Caco-2 (cell line): ENCODE measurements at places on chromosomes 3 and 15.

- DNase-seq: no peak
These were observed 115.1 kb downstream of the FHIT start for GRCh38 chr3:61136191-61136590.

DNA sequence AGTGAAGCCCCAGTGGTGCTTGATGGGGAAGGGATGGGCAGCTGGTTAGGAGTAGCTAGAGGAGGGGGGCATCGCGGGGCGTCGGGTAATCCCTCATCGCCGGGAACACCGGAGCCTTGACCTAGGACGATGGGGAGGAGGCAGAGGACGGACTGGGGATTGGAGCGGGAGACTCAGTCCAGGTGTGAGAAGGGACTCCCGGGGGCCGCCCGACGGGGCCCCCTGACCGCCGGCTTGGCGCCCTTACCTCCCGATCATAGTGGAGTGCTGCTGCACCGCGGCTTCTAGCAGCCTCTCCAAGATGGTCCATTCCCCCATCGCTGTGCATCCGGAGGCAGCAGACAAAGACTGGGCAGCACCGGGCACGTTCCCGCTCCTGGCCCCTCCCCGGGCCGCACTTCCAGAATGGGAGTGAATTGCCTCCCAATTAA lies 612 bp downstream of the GJD2 start:
- DNase-seq: no peak

DNA sequence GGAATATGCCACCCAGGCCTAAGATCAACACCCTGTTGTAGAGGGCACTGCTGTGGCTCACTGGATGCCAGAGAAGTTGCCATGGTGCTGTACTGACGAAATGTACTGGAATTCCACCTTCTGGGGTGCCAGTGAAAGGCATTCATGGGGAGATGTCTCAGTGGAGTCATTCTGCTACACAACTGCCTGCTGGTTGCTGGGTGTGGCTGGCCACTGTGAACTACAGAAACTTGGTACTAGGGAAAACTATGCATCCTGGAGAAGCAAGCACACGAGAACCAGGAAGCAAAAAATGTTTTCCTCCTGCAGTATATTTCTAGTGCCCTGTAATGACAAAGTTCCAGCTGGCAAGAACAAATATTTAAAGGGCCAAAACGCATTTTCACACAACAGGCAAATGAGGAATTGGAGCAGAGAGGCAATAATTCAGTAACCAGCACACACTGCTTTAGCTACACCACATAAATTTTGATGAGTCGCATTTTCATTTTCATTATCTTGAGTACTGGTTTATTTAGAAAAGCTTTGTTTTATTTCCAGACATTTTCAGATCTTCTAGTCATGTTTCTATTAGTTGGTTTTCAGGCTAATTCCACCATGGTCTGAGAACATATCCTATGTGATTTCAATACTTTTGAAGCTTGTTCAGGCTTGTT lies 18.3 kb upstream of the RFX7 start:
- DNase-seq: no peak

DNA sequence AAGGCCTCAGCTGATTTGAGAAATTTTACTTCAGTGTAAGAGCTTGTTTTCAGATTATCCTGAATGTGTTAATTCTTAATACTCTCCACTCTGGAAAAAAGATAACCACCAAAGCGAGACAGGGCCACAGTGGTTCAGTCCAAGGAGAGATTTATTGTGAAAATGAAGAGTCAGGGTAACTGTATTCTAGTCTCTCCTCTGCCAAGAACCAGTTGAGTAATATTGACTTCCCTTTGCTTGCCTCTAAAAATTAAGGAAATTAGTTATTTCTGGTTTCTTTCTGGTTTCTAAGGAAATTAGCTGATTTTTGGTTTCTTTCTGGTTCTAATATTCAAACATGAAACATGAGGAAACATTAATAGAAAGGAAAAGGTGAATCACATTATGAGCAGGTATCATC lies 34.9 kb downstream of the PPP1R2 start:
- no peak for DNase-seq

- DNase-seq: no peak
These were observed 322.2 kb upstream of the SATB1 start for GRCh38 chr3:18747383-18747782.

GRCh38 chr15:42343596-42344232 lies 15.6 kb upstream of the CAPN3 start:
- DNase-seq: no peak

DNA sequence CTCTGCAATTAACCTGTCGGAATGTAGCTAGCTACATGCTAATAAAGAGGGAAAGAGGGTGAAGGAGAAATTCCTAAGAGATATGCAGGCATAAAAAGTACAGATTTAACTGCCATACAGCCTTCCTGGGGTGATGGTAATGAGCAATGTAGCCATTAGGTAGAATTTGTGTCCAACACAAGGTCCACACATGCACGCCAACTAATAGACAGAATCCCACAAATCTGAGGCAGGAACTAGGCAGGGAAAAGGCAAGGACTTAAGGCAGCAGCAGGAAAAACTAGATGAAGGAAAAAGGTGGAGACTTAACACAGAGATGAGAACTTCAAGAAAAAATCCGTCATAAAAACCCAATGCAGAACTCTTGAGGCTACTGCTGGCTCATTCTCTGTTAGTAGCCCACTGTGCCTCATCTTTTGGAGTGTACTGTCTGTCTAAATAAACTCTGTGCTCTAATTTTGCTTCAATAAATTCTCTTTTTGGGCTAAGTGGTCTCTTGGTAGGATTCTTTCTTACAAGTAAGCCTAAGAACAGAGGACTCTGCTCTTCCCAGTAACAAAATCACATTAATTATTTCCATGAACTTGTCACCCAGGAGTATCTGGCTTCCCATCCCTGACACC lies 81.5 kb downstream of the BTLA start:
- DNase-seq: no peak

- DNase-seq: no peak
These were observed 81.1 kb upstream of the VGLL4 start for GRCh38 chr3:11724615-11725339.

GRCh38 chr15:82137261-82137660 lies 91.4 kb upstream of the MEX3B start:
- DNase-seq: no peak

DNA sequence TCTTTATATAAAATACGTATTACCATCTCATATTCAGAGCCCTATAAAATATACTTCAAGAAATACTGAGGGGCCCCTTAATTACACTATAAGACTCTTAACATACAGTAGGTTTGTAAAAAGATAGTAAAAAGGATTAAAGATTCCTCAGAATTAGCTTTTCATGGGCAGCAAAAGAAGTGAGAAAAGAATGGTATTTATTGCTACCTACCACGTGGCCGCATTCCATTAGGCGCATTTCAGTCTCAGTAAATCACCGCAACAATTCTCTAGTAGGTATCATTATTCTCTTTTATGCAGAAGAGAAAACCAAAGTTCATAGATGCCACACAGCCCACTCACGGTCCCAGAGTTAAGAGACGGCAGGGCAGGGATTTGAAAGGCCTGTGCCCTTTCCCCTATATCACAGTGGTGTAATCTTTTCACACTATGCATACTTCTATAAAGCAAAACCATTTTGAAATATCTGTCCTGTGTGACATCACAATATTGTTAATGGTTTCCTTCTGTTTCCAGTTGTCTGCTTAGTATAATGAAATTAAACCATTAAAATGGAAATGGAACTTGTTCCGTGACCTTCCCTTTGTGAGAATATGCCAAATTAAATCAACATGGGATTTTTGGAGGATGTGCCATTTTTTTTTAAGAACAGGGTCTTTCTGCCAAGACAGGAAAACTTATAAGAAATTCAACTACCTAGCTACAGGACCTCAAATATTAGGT lies 1072.2 kb downstream of the FHIT start:
- no peak for DNase-seq

- no peak for DNase-seq
These were observed 11.5 kb downstream of the CRYGS start for GRCh38 chr3:186532598-186533072.

GRCh38 chr3:136818769-136819391 lies at the start of gene SLC35G2:
Gene SLC35G2 (plus strand): TSS chr3:136819126. CDS start chr3:136854461, 35,335 bp downstream.
- peak; percentile 51 for DNase-seq

DNA sequence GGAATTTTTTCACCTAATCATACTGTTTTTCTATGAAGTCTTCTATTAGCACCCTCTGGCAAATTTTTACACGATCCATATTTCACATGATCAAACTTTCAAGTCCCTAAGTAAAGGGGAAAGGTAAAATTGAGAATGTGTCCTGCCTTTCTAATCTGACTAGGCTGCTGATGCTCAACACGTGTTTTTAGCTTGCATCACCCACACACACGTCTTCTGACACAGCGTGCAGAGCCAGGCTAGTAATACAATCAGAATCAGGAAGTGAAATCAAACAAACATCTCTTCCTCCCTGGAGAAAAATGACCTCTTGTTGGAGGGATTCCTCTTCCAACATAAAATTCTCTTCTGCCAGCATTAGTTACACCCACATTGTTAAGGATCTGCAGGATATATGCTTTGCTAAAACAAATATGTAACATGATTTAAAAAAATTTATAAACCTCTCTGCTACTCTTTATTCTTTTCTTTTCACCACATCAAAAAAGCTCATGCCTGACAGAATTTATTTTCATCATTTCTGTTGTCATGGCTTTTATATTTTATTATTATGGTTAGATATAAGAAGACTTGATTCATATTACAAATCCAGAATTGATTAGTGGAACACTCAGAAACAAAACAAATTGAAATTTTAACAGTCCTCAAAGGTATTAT lies 122.4 kb downstream of the RAP2B start:
- no peak for DNase-seq

GRCh38 chr15:62119227-62119864 lies 45.7 kb downstream of the C2CD4B start:
- no peak for DNase-seq

DNA sequence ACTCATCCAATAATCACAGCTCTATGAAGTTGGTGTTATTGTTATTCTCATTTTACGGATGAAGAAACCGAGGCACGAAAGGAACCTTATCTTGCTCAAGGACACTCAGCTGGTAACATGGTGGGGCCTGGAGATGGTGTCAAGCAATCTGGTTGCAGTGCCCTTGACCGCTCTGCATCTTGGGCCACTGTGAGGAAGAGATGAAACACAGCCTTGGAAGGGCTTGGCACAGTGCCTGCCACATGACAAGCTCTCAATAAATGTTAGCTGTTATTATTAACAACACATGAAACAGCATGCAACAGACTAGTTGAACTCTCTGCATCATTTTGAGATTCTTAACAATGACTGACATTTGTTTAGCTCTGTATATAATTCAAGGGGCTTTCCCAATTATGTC lies 10.1 kb upstream of the ITGA11 start:
- no peak for DNase-seq

DNA sequence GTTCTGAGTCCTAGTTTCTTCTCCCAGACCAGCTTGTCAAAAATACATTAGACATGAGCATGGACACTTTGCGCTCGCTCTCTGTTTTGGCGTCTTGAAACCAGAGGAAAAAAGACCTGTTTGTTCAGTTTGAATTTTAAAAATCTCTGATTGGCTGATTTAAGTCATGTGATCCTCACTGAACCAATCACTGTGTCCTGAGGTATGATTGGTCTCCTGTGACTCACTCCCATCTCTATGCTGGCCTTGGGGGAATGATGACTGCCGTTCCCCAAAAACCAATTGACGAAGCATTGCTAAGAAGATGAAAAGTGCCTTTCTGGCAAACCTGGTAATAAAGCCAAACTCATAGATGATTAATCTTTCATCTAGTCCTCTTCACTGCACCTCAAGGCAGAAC lies 256.5 kb downstream of the IL5RA start:
- DNase-seq: no peak

- no peak for DNase-seq
These were observed 45.9 kb upstream of the ALDH1A3 start for GRCh38 chr15:100833417-100834389.

GRCh38 chr3:187957582-187957981 lies 196.4 kb upstream of the LPP start:
- no peak for DNase-seq

GRCh38 chr3:143222505-143222904 lies 102.9 kb downstream of the CHST2 start:
- no peak for DNase-seq

GRCh38 chr3:72378287-72378686 lies 470.0 kb downstream of the SHQ1 start:
- DNase-seq: no peak

DNA sequence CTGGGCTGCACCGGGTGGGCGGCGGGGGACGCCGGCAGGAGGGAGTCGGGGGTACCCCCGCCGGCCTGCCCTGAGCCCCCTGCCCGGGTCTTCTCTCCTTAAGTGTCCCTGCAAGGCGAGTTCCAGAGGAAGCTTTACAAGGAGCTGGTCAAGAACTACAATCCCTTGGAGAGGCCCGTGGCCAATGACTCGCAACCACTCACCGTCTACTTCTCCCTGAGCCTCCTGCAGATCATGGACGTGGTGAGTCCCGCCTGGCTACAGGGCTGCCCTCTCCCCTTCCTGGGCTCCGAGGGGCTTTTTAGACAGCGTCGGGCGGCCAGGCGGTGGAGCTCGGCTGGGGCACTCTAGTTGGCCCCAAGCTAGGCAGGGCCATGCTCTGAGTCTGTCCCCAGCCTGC lies 480 bp downstream of the CHRNA7 start:
- DNase-seq: no peak

GRCh38 chr3:49476563-49476962 lies 6.5 kb downstream of the DAG1 start:
- no peak for DNase-seq

GRCh38 chr15:68691705-68692104 lies 112.9 kb downstream of the CORO2B start:
- no peak for DNase-seq

DNA sequence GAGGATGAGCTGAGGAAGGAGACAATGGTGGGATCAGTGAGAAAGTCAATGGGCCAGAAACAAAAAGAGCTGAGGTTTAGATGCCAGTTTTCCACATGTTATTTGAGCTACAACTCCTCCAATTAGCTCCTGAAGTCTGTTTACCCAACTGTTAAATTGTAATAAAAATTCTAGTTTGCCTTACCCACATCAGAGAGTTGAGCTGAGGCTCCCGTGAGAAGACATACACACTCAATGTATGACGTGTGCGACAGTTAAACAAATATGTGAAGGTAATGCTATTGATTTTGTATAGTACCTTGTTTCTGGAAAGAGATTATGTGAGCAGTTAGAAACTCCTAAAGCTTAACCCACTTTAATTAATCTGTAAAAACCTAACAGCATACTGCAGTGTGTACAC lies 318.1 kb upstream of the GRM7 start:
- no peak for DNase-seq

DNA sequence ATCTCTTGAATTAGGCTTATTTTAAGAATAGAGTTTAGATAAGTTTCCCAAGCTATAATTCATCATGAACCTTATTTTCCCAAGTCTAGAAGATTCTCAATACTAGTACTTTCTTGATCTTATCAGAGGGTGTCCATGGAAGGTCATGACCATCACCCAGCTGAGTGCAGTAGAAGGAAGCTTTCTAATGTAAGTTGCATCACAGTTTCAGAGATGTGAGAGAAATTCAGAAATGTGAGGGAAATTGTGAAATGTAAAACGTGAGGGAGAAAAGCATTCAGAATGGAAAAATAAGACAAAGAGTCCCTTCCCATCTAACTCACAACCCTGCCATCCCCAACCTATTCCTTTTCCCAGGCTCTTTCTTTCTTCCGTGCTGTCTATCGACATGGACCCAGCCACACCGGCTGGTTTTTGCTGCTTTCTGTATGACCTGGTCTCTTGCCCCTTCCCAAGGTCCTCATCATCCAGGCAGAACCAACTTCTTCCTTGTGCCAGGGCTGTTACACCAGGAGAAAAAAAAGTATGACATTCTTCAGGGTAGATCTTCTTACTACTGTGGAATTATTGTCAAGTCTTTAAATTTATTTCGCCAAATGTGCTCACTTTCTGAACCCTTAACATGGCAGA lies 6.7 kb downstream of the CAPN3 start:
- DNase-seq: no peak

GRCh38 chr3:155890671-155891190 lies 20.3 kb downstream of the GMPS start:
- DNase-seq: no peak
